T47D (cell line): ENCODE measurements at places on chromosomes 5 and 9.

GRCh38 chr9:118635416-118635815, 733.8 kb downstream of the BRINP1 start:
- no peak for DNase-seq

- peak; percentile 4 for DNase-seq
Observed at GRCh38 chr9:16640649-16641048, 229.8 kb downstream of the BNC2 start.

DNA sequence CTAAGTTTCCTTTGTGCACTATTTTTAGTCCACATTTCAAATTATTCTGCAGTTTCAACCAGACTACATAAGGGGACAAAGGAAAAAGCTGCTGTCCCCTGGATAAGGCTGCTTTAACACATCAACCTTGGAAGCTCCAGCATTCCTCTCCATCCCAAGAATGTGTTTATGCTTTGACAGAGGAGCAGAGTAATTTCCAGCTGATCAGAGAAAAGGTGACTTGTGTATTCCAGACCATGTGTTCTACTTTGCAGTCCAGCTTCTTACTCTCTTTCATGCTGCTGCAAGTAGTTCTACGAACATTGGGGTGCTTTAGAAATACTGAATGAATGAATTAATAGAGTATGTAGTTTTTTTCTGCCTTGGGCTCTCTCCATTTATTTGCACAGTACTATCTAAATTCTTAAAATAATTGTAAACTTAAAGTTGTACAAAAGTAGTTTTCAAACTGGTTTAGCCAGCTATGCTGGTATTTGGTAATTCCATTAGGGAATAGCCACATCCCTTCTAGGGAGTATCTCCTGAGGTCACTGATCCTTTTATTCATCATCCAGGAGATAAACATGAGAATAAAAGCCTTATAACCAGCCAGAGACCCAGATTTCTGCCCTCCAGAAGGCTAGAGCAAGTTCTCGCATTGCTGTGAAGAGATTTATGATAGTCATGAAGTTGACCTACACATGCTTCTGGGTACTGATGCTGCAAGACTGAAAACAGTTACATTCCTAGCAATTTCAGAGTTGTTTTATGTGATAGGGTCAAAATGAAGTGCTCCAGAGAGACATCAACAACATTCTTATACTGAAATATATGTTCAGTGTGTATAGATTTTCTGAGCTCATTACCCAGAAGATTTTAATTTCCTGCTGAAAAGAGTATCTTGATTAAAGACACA, 215.2 kb downstream of the COMMD10 start:
- DNase-seq: peak; percentile 46

DNA sequence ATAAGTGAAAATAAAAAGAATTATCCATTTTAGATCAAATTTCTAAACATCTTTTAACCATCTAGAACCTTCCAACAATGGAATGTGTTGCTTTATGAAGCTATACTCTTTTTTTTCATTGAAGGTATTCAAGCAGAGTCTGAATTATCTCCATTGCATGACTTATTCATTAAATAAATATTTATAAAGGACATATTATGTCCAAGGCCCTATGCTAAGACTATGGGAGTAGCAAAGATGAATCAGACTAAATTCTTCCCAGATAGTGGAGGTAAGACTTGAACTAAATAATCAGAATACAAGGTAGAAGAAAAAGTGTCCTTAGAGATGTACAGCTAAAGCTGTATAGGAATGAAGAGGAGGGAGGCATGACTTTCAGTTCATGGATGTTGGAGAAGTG, 215.5 kb upstream of the RGMB start:
- no peak for DNase-seq

GRCh38 chr5:82418608-82418950, 140.4 kb upstream of the RPS23 start:
- no peak for DNase-seq

DNA sequence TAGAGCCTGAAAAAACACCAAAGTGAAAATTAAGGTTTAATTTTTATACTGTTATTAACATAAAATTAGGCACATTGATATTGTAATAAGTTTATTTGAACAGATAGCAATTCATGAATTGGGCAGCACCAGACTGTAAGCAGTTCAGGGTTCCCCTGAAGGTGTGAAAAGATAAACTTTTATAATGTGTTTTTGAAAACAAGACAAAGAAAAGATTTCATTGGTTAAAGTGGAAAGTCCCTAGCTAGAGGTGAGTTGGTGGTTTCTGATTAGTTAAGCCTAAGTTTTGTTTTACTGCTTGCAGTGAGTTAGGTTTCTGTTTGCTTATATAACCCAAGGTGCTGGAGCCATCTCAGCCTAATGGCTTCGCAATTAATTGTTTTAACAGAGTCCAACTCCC, 96.5 kb upstream of the RPS23 start:
- DNase-seq: no peak

DNA sequence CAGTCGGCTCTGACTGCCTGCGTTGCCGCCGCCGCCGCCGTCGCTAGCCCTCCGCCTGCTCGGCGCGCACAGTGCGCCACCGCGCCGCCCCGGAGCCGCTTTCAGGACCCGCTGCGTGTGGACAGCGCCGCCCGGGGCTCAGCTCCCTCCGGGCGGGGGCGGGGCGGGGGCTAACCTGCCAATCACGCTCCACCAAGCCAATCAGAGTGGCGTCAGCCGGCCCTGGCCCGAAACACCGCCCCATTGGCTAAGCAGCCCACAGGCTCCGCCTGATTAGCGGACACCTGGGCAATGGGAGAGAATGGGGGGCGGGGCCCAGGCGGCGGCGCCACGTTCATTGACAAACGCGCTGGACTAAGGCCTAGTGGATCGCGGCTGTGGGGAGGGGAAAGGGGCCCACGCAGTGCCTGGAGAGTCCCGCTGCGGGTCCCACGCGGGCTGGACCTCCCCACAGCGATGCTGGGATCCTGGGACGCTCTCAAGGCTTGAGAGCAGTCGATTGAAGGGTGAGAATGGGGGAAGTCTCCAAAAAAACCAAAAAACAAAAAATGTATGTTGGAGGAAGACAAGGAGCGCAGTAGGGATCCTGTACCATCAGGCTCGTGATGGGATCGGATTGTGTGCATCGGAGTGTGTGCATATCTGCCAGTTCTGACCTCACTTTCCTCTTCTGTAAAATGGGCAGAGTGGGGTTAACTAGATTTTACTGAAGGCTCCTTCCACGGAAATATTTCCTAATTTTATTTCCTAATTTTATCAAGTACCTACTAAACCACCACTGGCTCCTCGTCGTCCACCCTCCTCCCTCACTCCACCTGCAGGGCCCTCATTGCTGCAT, 6.3 kb downstream of the PAX5 start:
- peak; percentile 96 for DNase-seq

DNA sequence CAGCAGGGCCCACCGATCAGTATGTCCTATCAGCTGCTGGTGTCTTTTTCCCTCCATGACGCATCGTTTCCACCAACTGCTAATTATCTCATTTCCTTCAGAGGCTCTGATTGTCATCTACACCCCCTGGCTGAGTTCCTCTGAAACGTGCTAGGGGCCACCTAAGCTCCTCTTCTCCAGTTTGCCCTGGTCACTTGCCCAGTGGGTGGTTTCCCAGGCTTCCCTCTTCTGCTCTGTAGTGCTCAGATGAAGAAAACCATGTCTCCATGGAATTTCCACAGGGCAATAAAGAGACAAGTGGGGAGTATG, 65.3 kb downstream of the TSTD2 start:
- DNase-seq: no peak

DNA sequence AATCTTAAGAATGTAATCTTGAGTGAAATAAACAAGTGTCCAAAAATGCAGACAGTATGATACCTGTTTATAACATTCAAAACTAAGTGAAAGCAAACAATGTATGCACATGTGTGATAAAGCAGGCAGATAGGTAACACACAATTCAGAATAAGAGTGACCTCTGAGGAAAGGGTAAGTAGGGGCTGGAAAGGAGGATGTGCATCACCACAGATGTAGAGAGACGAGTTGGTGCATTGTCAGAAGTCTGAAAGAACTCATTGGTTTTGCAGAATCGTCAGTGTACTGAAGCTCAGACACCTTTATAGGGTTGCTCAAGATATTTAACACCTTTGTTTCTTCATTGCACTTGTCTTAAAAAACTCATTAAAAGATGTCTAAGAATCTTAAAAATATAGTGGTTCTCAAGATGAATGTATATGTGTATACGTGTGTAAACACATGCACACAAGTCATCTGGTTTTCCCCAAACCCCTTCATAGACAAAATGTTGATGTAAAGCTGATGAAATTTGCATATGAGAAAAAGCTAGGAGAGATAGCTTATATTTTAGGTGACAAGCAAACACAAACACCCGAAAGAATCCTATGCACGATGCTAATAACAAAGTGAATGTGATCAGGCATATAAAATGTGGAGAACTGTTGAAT, 197.6 kb upstream of the MEF2C start:
- DNase-seq: no peak

DNA sequence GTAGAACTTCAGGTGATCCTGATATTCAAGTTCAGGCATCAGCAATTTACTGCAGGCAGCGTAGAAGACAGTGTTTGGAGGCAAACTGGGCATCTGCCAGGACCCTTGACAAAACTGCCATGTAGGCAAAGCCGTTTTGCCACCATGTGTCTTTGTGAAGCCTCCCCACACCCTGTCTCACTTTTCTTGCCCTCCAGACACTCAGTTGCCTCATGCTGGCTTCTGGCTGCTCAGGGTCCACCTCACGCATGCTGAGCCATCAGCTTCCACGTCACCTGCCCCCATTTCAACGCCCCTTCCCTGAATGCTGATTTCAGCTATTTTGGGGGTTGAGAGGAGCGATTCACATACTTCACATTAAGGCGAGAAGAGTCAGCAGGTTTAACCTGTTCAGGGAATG, 165.2 kb upstream of the KLF9 start:
- DNase-seq: no peak

DNA sequence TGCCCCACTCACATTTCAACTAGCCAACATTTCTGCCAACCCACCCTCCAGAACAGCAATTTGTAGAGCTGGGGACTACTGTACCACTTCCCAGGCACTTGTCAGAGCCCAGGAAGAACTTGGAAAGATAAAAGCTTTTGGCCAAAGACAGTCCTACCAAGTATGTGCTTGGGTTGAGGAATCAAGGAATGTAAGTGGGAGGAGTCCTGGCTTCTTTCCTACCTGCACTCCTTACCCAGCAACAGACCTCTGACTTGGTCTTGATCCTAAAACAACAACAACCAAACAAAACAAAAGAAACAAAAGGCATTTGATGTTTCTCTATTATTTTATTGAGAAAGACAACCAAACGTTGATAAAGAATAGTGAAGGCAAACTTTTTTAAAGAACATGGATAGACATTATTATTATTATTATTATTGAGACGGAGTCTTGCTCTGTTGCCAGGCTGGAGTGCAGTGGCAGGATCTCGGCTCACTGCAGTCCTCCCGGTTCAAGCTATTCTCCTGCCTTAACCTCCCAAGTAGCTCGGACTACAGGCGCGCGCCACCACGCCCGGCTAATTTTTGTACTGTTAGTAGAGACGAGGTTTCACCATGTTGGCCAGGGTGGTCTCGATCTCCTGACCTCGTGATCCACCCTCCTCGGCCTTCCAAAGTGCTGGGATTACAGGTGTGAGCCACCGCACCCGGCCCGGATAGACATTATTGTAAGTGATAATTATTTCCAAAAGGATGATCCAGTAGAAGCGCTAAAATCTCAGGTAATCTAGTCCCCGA, 33.5 kb downstream of the ANXA2R start:
- peak; percentile 18 for DNase-seq

GRCh38 chr5:4873652-4874051, 266.5 kb upstream of the ADAMTS16 start:
- no peak for DNase-seq

- no peak for DNase-seq
Observed at GRCh38 chr5:57716661-57717060, 234.1 kb upstream of the ACTBL2 start.

DNA sequence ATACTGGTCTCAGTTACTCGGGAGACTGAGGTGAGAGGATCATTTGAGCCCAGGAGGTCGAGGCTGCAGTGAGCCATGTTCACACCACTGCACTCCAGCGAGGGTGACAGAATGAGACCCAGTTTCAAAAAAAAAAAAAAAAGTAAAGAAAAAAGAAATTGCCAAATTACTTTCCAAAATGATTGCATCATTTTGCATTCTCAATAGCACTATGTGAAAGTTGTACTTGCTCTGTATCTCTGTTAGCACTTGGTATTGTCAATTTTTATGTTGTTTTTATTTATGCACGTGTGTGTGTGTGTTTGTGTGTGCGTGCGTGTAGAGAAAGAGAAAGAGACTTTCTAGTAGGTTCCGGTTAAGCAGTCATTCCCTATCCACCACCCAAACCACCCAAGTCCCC, 328.4 kb downstream of the RAB3C start:
- DNase-seq: no peak

DNA sequence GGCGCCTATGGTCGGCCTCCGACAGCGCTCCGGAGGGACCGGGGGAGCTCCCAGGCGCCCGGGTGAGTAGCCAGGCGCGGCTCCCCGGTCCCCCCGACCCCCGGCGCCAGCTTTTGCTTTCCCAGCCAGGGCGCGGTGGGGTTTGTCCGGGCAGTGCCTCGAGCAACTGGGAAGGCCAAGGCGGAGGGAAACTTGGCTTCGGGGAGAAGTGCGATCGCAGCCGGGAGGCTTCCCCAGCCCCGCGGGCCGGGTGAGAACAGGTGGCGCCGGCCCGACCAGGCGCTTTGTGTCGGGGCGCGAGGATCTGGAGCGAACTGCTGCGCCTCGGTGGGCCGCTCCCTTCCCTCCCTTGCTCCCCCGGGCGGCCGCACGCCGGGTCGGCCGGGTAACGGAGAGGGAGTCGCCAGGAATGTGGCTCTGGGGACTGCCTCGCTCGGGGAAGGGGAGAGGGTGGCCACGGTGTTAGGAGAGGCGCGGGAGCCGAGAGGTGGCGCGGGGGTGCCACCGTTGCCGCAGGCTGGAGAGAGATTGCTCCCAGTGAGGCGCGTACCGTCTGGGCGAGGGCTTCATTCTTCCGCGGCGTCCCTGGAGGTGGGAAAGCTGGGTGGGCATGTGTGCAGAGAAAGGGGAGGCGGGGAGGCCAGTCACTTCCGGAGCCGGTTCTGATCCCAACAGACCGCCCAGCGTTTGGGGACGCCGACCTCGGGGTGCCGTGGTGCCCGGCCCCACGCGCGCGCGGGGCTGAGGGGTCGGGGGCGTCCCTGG, 561 bp downstream of the DAPK1 start:
- no peak for DNase-seq

- DNase-seq: no peak
Observed at GRCh38 chr5:174086751-174087150, 41.2 kb downstream of the NSG2 start.

- DNase-seq: peak; percentile 32
Observed at GRCh38 chr5:41707853-41708603, 162.2 kb downstream of the OXCT1 start.

GRCh38 chr9:19028835-19029451, 4.1 kb downstream of the SAXO1 start:
- DNase-seq: peak; percentile 70
